Upper lobe of left lung (tissue), 6 donors: ENCODE measurements at places on chromosomes 11 and 22. TPM values are rescaled to one million over a fixed set of nuclear protein-coding genes. Genes with fewer than 3 reads are reported as not detected.

SVIP gene
- 19.9 TPM for total RNA-seq

ACAT1 gene
- 114 TPM for total RNA-seq

TMEM191B gene
- total RNA-seq, result 8.4 TPM

DNA sequence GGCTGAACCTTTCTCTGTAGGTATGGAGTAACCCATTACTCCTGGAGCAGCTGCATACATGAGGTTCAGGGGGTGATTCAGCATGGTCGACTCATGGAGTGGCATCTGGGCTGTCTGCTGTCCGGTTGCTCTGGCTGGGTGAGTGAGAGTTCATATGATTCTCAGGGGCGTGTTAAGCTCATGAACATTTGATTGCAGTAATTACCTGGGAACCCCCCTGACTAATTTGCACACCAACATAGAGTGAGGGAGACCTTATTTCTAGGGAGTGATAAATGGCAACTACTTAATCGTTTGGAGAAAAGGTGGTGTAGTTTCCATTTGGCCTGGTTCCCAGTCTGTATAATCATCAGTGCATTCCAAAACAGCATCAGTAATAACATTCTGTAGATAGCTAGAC lies 661.9 kb downstream of the ETS1 start:
- no peak for DNase-seq

GRCh38 chr22:41620589-41621098 lies at the start of gene DESI1:
DESI1 (minus strand) TSS chr22:41621043; CDS start chr22:41620839, 204 bp downstream.
- DNase-seq, result no peak

DNA sequence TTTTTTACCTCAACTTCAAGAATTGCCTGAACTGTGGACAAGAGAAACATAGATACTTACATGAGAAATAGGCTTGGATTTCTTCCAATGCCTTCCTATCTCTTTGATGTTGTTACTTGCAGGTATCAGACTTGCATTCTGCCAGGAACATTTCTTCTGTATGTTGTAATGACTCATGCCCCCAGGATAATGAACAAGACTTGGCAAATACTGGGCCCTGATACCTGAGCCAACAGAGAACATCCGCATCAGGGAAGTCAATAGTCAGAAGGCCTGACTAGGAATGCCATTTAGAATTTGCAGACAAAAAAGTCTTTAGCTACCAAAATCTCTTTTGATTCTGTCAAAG lies 273.7 kb upstream of the KIRREL3 start:
- no peak for DNase-seq

GRCh38 chr11:35281169-35281688 lies 138.1 kb downstream of the SLC1A2 start:
- DNase-seq, result no peak

- no peak for DNase-seq
Observed at GRCh38 chr11:60768202-60768601, 11.5 kb downstream of the MS4A15 start.

DNA sequence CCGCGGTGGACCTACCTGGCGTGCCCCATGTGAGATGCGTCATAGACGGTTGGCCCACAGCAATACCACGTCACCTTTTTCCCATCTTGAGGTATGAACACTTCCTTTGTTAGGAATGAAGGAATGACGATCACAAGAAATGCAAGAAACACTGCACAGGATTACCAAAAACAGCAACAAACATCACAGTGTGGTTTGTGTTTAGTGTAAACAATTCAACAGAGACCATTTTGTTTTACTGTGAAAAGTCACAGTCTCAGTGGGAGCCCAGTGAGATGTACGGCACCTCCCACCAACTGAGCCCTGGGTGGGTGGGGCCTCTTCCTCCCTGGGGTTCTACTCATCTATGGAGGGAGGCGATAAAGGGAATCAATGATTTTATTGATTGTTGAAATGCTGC lies 16.3 kb downstream of the CARS1 start:
- DNase-seq, result no peak

DNA sequence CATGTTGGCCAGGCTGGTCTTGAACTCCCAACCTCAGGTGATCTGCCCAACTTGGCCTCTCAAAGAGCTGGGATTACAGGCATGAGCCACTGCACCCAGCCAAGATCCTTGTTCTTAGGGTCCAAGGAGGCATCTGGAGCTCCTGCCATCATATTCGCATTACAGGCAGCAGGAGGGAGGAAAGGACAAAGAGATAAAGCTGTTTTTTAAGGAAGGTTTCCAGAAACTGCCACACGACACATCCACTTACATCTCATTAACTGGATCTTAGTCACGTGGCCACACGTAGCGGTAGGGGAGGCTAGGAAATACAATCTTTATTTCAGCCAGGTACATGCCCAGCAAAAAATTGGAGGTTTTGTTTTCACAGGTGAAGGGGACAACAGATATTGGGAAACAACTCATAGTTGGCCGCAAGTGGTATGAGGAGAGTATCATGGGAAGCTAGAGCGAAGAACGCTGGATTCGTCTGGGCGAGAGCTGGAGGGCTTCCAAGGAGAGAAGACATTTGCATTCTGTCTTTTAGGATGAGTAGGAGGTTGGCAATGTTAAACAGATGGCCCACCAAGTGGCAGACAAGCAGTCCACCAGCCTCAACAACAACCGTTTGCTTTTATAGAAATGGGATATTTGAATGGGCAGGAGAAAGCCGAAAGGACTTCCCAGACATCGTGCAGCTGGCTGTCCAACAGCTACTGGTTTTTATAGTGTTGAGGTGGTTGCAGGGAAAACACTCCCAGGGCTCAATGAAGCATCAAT lies 39.2 kb upstream of the DMC1 start:
- no peak for DNase-seq

GRCh38 chr11:96193745-96194443 lies 149.1 kb downstream of the MAML2 start:
- DNase-seq, result no peak

DNA sequence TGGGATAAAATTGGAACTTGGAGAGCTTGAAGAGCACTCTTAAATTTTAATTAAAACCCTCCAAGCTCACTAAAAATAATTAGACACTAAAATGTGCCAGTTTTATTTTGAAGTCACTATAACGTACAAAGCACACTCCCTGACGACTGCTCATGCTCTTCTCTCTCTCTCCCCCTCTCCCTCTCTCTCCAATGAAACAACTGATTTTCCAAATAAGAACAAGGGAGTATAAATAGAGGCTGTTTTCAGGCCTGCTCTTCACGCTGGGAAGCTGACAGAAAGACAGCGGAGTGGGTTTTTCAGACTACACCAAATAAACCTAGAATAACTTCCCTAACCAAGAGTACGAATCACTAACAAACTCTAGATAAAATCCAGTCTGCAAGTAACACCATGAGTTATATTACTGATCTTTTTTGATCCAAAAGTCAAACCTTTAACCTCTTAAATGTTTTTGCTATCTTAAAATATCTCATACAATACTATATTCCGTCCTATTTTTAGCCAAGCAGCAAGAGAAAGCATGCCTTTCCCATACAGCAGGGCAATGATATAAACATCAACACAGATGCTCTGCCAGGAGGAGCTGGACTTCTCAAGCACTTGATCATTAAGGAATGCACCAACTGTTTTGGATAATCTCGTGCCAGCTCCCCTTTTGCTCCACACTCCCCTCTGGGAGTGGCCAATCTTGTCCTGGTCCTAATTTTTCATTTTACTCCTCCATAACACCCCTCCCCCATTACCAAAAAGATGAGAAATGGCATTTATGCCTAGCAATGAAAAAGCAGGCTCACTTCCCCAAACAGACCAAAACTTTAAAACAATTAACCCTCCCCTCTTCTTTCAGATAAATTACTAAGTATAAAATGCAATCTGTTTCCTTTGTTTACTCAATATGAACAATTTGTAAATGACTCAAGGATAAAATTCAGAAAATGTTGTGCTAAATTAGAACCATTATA lies 116.9 kb downstream of the SOX6 start:
- DNase-seq, result no peak

- no peak for DNase-seq
Observed at GRCh38 chr22:22073769-22074561, 91.4 kb upstream of the TOP3B start.

GRCh38 chr22:35605851-35606481 lies 11.2 kb downstream of the MB start:
- no peak for DNase-seq
